ENCODE measurements at places on chromosomes 12 and 14.

DNA sequence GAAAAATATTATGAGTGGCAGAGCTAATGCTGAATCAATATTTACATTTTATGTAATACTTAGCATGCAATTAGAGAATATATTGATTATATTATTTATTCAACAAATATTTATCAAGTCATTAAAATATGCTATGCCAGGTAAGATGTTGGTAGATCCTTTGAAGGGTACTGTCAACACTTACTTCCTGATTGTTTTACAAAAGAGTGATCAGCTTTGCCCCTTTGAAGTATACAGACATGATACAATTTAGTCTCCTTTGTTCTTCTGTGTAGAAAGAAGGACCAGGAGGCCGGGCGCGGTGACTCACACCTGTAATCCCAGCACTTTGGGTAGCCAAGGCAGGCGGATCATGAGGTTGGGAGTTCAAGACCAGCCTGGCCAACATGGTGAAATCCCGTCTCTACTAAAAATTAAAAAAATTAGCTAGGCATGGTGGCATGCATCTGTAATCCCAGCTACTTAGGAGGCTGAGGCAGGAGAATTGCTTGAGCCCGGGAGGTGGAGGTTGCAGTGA, 73.9 kb upstream of the IFNG-AS1 start:
- DNase-seq, result no peak

GRCh38 chr12:102602521-102602920, 122.2 kb upstream of the IGF1 start:
- DNase-seq, result no peak

DNA sequence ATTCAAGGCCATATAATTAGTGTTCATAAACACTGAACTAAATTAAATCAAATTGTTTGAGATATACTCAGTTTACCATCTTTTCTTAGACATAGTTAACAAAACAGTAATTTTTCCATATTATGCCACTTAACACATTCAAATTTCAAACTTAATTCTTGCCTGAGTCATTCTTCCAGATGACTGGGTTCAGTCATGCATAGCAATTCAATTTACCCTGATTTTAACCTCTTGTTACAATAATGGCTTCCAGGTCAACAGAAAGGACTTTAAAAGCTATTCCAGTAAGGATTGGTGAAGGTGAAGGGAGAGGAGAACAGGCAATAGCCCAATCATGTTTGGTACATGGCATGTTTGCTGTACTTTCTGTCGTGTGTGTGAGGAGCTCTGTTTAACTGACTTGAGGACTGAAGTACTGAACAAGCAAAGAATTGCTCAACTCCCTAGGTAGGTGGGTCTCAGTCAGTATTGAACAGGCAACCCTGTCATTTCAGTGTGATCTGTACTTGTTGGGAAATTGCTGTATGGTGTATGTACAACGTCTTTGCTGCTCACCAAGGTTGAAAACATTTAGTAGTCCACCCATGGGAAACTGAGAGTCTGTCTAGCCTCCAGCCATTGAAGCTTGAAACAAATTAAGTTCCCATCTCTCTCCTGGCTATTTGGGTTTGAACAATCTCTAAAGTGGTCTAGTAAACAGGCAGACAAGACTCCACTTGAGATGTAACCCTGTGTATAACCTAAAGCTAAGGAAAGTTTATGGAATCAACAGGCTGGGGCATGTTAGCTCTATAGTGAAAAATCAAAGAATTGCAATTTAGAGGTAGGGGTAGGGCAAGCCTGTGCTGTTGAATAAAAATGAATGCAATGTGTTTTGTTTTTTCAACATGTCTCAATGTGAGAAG, 327.2 kb downstream of the BTG1 start:
- DNase-seq, result no peak

DNA sequence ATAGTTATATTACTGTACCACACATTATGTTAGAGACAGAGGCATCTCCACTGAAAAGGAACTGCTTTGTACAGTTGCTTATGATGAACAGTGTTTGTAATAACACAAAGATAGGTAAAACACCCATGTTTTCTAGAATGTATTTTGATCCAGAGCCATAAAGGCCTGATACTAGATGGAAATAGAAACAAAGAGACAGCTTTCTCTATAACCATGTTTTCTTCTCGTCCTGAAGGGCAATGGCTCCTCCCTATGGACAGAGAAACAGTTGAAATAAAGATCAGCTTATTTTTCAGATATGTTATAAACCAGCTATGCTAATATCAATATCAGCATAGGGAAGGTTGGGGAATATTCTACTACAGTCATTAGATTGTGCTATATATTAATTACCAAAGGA, 109.2 kb downstream of the ATXN7L3B start:
- no peak for DNase-seq

GRCh38 chr14:75456069-75456996, 28.5 kb downstream of the JDP2 start:
- no peak for DNase-seq

- no peak for DNase-seq
Observed at GRCh38 chr14:32021341-32021740, 55.8 kb upstream of the ARHGAP5 start.

GRCh38 chr14:90105756-90106155, 44.0 kb downstream of the KCNK13 start:
- DNase-seq, result no peak

- DNase-seq, result no peak
Observed at GRCh38 chr14:104066719-104067295, 18.7 kb upstream of the ASPG start.

DNA sequence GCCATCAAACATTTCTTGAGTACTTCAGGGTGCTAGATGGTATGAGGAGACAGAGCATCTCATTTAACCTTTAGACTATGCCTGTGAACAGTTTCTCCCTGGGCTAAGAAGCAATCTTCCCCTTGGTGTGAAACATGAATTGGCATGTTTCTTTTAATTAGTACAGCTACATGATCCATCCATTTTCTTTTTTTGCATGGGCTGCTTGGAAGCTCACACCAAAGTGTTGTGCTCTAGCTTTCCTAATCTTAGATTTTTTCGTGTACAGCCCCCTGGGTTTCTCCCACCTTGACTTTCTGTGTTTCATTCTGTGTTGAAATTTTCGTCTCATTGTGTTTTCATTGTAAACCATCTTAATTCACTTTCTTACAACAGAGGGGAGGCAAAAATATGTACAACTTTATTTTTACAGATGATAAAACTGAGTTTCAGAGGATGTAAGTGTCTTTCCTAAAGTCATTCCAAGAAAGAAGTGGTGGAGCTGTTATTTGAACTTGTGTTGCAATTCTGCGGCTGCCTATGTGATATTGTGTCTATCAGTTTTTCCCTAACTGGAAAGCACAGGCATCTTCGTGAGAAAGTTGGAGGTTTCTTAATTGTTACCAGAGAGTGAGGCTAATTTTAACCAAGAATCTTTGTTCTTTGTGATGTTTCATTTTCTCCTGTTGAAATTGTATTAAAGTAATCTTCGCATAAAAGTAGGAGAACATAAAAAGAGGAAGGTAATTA, 64.5 kb downstream of the DAAM1 start:
- DNase-seq, result no peak

GRCh38 chr12:26273811-26274210, 78.4 kb downstream of the SSPN start:
- DNase-seq, result no peak

GRCh38 chr14:81537193-81537592, 3.5 kb upstream of the SEL1L start:
- no peak for DNase-seq

GRCh38 chr14:79705126-79705894, 506.0 kb downstream of the DIO2 start:
- DNase-seq, result peak; percentile 54

- no peak for DNase-seq
Observed at GRCh38 chr14:88422919-88423650, 37.6 kb downstream of the SPATA7 start.

GRCh38 chr14:98223106-98223505, 1048.9 kb downstream of the BCL11B start:
- DNase-seq, result no peak

Measured in NCI-H2171 treated with DMSO at 0.1 percent for 48 hours (cell line).